ENCODE measurements at places on chromosomes 2 and 18.

GRCh38 chr2:44945676-44946371, 4.3 kb downstream of the SIX3 start:
- DNase-seq = no peak

DNA sequence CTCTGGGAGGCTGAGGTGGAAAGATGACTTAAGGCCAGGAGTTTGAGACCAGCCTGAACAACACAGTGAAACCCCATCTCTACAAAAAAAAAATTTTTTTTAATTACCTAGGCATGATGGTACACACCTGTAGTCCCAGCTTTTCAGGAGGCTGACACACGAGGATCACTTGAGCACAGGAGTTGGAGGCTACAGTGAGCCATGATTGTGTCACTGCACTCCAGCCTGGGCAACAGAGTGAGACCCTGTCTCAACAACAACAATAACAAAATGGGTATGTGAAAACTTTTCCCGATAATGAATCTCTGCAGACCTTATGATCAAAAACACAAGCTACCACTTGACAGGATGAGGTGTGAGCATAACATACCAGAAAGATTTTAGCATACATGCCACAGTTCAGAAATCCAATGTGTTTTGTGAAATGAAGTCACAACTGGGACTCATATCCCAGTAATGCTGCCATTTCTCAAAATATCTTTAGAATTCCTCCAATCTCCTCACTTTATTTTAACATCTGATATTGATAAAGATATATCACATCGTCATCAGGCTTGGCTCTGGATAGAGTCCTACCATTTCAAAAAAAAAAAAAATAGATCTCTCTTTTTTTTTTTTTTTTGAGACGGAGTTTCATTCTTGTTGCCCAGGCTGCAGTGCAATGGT, 74.0 kb upstream of the PELI1 start:
- no peak for DNase-seq

- no peak for DNase-seq
These were observed 122.6 kb upstream of the TWIST2 start for GRCh38 chr2:238725298-238725697.

DNA sequence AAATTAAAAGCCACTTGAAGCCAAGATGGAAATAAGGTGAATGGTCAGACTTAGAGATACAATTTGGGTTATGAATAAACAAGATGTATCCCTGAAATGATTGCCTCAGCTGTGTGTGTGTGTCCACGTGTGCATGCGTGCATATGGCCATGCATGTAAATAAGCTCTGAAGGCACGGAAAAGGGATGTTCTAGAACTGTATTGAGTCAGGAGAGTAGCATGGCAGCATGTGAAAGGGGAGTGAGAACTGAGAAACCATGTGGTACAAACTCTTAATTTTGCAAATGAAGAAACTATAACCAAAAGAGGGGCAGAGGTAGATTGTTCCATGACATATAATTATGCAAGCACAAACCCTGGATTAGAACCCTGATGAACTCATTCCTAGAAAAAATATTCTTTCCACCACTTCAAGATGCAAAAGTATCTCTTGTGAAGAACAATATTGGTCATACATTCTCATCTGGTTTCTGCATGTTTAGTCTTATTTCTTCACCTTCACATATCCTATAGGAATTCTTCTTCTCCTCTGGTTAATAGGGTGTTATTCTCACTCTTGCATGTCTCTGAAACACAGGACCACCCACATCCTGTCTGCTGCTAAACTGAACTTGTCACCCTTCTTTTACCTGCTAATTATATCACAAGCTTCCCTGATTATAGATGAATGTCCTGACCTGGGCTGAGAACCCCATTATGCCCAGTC, 455.8 kb downstream of the SETBP1 start:
- no peak for DNase-seq

DNA sequence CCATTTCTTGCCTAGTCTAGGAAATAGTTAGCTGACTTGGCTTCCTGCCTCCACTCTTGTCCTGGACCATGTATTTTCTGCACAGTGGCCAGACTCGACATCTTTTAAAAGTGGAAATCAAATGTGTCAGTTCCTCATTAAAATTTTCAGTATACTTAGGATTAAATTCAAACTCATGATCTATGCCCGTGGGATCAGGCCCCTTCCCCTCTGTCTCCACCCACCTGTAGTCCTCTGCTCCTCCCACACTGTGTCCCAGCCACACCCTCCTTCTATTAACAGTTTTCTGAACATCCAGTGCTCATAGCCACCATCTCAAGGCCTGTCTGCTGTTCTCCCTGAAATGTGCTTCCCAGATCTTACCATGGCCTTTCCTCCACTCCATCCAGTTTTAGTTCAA, 13.3 kb downstream of the ARHGAP25 start:
- no peak for DNase-seq
